ENCODE measurements at places on chromosomes 6 and 20.
A peak's percentile ranks its signal among the peaks of the same experiment; 100 is the strongest.

GRCh38 chr20:6533761-6534479 is 233.6 kb upstream of the BMP2 start:
- DNase-seq, result no peak

- DNase-seq, result no peak
Observed at GRCh38 chr6:64335195-64335594, 699.6 kb downstream of the PHF3 start.

DNA sequence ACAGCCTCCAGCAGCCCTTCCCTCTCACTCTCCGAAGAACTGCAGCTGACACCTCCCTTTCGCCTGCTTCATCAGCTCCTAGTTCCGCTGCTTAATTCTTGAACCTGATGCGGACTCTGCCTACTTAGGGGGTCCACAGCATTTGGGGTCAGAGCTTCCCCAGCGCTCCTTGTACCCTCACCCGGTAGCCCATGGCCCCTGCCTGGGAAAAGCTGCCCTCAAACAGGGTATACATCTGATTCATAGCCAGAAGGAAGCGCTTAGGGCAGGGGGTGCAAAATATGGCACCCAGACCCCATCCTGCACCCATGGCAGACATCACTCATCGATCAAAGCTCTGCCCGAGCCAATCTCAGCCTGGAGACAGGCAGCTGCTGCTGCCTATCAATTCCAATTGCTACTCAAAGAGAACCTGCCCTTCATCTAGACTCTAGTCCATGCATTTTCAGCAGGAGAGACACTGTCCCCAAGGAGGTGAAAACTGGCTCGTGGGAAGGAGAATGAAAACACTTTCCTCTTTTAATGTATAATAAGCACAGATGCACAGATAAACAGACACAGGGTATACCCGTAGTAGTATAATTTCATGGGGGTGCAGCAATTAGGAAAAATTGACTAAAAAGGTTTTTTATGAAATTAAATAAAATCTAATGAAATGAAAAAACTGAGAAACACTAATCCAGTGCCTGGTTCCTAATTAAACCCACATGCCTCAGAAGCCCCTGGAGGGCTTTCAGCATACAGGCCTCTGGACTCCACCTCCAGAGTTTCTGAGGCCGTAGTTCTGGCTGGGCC is 194.8 kb downstream of the PREX1 start:
- DNase-seq, result no peak

DNA sequence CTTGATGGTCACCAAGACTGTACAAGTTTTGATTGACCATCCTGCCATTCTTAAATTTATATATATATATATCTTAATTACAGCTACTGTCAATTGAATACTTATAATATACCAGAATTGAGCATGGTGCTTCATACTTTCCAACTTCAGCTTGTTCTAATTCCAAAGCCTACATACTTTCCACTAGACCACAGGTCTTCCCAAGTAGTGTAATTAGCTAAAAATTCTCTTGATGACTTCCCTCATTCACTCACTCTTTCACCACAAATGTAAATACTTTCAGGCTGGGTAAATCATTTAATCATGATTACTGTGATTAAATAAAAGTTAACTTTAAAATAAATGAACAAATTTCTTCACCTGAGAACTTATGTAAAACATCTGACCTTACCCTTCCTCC is 3.4 kb downstream of the ASF1A start:
- DNase-seq, result no peak

GRCh38 chr6:52509281-52510212 is 67.3 kb downstream of the TRAM2 start:
- no peak for DNase-seq

DNA sequence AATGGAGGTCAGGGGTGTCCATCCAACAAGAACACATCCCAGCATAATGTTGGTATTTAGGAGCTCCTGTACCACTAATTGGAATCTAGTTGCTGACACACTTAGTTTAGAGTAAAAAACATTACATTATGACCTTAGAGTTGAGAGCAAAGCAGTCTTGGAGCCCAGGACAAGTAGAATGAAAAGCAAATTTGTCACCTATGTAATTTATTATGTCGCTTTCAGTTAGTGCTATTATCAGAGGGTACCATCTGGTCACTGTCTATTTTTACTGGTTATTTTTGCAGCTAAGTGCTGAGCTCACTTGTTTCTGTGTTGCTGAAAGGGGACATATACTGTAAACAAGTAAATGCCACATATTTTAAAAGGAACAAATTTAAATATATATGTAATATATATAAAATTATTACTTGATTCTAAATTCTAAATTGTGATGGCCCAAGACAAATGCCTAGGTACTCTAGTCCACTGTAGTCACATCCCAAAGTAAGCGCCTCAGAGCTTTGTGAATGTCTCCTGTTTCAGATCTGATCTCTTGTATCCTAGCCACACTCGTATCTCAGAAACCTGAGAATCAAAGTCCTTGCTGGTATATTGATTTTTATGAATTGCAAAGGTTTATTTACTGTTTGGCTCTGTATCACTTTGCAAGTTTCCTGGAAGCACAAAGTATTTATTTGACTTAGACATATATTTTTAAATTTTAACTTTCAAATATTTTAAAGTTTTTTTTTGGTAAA is 148.6 kb upstream of the MAN1A1 start:
- no peak for DNase-seq

GRCh38 chr20:38227420-38228360 is 32.8 kb downstream of the KIAA1755 start:
- DNase-seq, result no peak

GRCh38 chr6:148164645-148165044 is 178.0 kb upstream of the SASH1 start:
- no peak for DNase-seq

DNA sequence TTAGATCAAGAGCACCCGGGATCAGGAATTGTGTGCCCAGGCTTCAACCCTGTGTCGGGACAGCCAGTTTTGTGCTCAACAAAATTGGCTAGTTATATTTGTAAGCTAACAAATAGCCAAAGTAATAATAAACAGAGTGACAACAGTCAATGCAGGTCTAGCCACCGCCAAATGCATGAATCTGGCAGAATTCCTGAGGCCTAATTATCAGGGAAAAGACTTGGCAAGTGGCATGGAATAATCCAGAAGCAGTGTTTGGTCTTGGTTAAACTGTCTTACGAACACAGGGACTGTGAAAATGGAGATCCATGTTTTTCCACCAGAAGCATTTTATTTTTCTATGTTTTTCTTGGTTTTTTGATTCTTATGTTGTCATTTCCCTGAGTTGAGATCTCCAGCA is 268.8 kb downstream of the ZNF217 start:
- DNase-seq, result no peak

DNA sequence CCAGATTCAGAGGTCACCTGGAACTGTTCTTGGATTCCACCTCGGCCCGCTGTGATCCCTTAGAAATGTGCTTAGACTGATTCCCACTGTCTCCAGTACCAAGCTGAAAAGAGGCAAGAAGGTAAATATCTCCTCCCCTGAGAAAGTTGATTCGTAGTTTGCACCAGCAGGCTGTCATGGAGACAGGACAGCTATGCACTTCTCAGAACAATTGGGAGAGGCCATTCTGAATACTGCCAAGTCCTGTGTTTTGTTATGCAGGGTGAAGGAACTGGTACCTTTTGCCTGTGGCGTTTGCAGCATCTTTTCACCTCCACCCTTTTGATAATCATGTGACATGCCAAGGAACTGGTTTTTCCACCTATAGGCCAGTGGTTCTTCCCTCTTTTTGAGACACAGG is 58.2 kb upstream of the RNGTT start:
- peak; percentile 3 for DNase-seq

DNA sequence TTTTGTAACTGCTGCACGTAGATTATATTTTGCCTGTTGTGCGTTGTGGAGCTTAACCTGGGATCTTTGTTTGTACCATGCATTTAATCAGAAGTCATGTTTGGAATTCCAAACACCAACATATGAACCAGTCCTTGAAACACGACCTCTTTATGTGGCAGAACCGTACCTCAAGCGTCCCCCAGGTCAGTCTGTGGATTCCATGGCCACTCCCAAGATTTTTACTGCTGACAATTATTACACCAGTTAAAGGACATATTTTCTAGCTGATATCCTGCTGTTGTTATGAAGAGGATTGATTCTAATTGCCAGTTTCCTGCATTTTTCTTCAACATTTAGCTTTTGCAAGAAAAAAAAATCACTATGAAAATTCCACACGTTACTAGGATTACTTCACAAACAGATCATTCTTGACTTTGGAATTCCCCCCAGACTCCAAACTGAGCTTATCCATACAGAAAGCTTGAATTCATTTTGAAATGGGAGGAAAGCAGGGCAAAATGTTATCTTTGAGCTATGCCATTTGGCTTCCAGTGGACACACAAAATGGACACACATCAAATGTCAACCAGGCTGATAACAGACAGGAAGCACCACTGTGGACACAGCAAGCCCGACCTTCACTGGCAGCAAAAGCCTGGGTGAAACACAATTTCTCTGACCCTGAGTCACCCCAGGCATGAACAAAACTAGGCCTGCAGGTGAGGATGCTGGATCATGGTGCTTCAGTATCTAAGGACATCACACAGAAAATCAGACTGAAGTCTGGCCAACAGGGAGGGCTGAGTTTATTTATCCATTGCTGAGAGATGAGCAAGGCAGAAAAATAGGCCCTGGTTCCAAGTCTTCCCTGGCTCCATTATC is 542.9 kb upstream of the JAG1 start:
- no peak for DNase-seq

DNA sequence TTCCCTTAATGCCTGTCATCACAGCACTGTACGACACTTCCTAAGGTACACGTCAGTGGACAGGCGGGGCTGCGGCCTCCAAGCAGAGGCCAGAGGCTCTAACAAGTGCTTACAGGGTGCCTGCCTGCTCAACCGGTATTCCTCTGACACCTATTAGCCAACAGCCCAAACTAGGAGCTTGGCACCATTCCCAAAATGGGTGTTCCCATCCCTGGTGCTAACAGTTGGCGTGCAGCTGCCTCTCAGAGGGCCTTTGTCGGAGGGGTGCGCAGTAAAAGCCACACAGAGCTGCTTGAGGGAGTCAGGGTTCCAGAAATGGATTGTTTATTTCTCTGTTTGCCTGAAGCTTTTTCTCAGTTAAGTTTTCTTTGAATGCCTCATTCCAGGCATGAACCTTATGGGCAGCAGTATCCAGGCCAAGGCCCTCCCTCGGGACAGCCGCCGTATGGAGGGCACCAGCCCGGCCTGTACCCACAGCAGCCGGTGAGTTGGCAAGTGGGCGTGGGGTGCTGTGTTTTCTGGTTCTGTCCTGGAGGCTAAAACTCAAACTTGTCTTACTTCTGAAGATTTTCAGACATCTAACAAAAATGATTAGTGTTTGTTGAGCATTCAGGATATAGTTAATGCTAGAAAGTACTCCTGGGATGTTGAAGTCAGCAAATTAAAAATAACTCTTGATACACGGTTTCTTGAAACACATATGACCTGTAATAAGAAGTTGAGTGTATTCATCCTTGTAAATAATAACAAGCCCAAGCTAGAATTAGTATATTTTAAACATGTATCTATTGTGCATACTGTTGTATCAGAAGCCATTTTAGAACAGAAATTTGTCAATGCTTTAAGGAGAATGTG is 124.7 kb downstream of the TMEM242 start:
- peak; percentile 94 for DNase-seq

DNA sequence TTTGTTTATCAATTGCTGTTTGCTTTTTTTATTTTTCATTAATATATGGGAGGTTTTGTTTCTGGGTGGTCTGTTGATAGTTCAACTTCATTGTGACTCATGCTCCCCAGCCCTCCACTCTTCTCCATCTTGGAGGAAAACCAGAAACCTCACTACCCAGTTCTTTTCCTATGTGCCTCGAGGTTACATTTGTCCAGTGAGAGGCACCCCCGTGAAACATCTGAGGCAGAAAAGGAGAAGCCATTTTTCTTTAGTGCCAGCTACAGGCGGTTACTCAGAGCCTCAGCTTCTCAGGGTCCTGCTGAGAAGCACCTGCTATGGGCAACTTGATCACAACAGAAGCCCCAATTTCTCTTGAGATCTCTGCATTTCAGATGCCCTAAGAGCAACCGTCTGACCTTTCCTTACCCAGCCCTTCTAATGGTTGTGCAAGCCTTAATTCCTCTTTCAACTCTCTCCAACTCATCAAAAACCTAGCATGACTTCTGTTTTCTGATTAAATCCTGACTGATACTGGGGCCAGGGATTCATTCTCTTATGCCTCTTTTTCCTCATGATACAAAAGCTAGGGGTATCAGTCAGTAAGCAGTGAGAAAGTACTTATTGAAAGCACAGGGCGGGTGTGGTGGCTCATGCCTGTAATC is 144.6 kb downstream of the ELOVL4 start:
- no peak for DNase-seq

DNA sequence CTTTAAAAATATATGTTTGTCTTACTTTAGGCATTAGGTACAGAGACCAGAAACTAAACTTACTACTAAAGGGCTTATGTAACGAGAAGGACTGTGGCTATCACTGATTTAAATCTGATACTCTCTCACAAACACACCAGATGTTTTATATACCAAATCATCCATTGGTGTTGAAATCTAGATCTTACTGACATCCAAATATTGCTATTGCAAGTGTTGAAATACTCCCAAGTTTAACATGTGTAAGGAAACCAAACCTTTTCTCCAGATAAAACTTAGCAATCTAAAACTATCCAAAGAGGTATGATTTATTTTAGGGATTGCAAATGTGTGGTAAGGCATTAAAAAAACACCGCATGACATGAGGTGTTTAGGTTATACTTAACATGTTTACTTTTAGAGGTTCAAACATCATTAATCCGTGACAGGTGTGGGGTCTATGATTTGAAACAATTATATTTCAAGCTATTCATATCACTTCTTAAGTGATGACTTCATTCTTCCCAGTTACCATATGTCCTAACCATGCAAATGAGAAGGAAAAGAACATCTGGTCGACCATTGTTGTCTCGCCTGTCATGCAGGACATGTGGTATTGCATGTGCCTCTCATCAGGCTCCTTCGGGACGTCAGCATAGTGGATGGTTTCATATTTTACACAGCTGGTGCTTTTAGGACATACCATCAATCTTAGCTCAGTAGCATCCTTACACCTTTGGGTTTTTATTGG is 168.3 kb upstream of the SPACA1 start:
- no peak for DNase-seq
